Hematopoietic multipotent progenitor cell treated with erythropoietin and hydrocortisone succinate and interleukin-3 and kit ligand, for 6 days (in vitro differentiated cells): ENCODE measurements at places on chromosomes 3 and 15.

- DNase-seq, result no peak
Observed at GRCh38 chr15:32688151-32688639, 29.6 kb upstream of the GREM1 start.

- no peak for DNase-seq
Observed at GRCh38 chr15:39795486-39795885, 12.8 kb upstream of the FSIP1 start.

GRCh38 chr3:127120851-127121647, 71.9 kb upstream of the PRR23E start:
- DNase-seq, result no peak

- DNase-seq, result no peak
Observed at GRCh38 chr15:60126200-60126599, 122.1 kb downstream of the FOXB1 start.

DNA sequence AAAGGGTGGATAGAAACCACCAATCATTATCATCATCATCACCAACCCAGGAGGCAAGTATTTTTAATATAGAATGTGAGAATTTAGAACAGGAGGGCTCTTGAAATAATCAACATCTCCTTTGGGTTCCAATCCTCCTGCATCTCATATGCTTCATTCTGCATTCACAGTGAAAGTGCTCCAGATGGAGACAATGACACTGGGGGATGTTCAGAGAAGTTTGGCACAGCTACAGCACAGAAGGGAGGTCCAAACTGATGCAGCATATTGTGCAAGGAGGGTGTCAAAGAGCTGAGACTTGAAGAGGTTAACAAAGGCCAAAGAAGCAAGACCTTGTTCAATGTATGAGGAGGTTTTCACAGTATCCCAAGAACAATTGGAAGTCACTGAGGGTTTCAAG, 767.1 kb downstream of the NTRK3 start:
- no peak for DNase-seq

DNA sequence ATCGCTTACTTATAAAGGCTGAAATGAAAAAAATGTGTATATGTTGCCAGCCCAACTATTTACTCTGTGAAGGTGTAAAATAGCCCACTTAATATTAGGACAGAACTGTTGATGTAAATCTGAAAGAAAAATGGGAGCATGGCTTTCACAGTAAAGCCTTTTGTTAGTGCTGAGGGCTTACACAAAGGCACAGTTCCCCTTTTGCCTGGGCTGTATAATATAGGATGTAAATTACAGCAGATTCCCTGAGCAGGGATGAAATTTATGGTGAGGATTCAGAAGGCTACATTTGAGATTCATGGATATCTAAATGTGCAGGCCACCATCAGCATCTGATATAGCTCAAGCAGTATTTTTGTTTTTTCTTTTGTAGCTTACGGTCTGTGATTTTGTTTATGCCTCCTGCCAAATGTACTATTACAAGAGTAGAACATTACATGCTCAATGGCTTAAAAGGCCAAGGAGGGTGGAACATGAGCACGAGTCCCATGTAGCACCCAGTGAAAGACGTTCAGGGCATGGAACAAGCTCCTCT, 109.1 kb upstream of the ATP10A start:
- no peak for DNase-seq

- no peak for DNase-seq
Observed at GRCh38 chr3:127668906-127669305, 3.8 kb upstream of the ABTB1 start.

DNA sequence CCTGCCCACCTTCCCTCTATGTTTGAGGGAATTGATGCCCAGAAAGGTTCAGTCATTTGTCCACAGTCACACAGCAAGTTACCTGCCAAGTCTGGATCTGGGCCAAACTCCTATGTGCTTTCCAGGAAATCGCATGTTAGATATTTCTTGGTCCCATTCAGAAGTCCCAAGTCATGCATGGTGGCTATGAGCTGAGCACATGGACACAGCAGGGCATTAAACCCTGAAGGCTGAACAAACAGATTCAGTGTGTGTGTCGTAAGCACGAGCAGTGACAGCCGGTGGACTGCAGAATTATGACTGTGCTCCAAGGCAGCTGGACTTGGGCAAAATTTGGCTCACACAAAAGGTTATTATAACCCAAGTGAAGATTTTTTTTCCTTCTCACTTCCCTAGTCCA, 11.4 kb upstream of the SLC6A6 start:
- peak; percentile 19 for DNase-seq

DNA sequence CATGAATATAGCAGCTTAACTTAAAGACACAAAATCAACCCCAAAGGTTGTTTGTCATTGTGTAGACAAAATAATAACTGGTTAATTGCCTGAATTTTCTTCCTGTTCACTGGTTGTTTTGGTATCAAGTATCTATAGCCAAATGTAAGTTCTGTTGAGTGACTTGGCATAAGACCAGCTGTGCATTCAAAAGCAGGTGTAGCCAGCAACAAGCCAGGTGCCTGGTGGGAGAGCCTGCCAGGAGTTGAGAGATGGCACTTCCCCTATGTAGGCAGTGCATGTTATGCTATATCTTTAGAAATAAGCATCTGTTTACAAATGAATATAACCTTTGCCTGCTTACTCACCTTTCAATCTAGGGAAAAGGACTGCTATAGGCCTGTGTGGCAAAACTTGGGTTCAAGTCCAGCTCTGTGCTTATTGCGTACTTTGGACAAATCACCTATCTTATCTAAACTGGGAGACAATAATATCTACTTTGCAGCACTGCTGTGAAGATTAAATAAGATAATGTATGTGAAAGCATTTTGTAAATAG, 84.9 kb upstream of the TBL1XR1 start:
- DNase-seq, result no peak

- DNase-seq, result no peak
Observed at GRCh38 chr3:159191447-159191846, 389.6 kb downstream of the MFSD1 start.

DNA sequence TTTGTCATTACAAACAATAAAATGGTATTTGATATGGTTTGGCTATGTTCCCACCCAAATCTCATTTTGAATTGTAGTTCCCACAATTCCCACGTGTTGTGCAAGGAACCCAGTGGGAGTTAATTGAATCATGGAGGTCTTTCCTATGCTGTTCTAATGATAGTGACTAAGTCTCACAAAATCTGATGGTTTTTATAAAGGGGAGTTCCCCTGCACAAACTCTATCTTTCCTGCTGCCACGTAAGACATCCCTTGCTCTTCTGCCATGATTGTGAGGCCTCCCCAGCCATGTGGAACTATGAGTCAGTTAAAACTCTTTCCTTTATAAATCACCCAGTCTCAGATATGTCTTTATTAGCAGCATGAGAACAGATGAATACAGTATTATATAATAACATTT, 15.4 kb upstream of the AADAC start:
- DNase-seq, result no peak
